CD4-positive, alpha-beta T cell (primary cell): ENCODE measurements at places on chromosomes 12 and 14. TPM values are rescaled to one million over a fixed set of nuclear protein-coding genes. Genes with fewer than 3 reads are reported as not detected.

The ACOT6 gene
- total RNA-seq, result not detected

DNA sequence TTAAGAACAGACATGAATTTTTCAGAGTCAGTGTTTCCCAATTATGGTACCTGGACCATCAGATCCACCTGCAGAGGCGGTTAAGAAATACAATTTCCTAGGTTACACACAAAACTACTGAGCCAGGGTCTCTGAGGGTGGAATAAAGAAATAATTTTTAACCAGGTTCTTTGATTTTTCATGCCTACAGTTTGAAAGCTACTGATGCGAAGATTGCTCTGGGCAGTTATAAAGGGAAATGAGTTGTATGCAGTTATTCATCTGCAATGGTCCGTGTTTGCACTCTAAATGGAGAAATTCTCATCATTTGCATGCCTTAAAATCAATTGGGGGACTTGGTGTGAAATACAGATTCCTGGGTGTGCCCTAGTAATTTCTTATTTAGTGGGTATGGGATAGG, 89.7 kb downstream of the ERGIC2 start:
- no peaks in the 10 kb centered on the region for H3K36me3 ChIP-seq
- H3K27ac ChIP-seq, result no peak overlapping the region
- no peaks in the 10 kb centered on the region for H3K27me3 ChIP-seq
- no peak for DNase-seq

DNA sequence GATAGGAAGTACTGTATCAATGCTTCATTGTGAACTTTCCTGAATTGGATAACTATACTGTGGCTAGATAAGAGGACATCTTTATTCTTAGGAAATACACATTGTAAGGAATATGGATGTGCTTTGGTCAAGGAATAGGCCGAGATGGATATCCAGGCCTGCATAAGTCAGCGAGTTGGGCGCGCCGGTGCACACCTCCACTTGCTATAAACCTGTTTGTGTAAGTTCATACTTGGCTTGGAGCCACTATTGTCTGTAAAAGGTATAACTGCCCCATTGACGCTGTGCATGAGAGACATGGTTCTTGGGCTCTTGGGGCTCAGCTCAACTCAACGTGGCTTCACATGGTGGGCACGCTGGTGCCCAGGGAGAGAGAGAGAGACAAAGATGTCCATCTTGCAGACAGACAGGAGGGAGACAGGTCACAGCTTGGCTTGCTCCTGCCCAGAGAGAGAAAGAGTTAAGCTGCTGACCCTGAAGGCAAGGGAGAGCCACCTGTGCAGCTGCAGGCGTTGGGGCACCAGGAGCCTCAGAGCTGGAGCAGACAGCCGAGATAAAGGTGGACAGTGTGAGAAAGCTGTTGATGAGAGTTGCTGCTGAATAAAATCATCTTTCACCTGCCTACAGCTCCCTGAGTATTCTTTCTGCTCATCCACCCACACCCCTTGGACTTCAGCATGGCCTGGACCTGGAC, 34.1 kb upstream of the COCH start:
- H3K36me3 ChIP-seq, result no peaks in the 10 kb centered on the region
- DNase-seq, result no peak
- no peaks in the 10 kb centered on the region for H3K27me3 ChIP-seq
- no peak overlapping the region for H3K4me3 ChIP-seq
- H3K4me1 ChIP-seq, result no peaks in the 10 kb centered on the region
- no peak overlapping the region for H3K27ac ChIP-seq

The KRT73 gene
- 69.7 TPM for total RNA-seq
